Activated CD8-positive, alpha-beta memory T cell treated with anti-CD3 and anti-CD28 coated beads, Interleukin-2, amount 10 ng/mL, durations not matched to agents 7 days and 5 days (primary cell): ENCODE measurements at places on chromosomes 12 and 14. TPM values are rescaled to one million over a fixed set of nuclear protein-coding genes. Genes with fewer than 3 reads are reported as not detected.

The AGAP2 gene
- total RNA-seq: 70.7 TPM

The KLRC4 gene
- 29.2 TPM for total RNA-seq

The CEBPE gene
- not detected for total RNA-seq

The PTPN11 gene
- total RNA-seq: 90.9 TPM

The KRT81 gene
- not detected for total RNA-seq

The RPS6KL1 gene
- 3.6 TPM for total RNA-seq

The B4GALNT1 gene
- total RNA-seq: 8.2 TPM

The TMEM132D gene
- total RNA-seq: not detected

The MYO1H gene
- not detected for total RNA-seq

The STXBP6 gene
- not detected for total RNA-seq

The NDUFA9 gene
- total RNA-seq: 125 TPM

The DPF3 gene
- total RNA-seq: 12.2 TPM

The PRKAB1 gene
- 38.7 TPM for total RNA-seq

The KCNJ8 gene
- not detected for total RNA-seq

The SLC25A21 gene
- total RNA-seq: not detected

The CDK17 gene
- total RNA-seq: 32.7 TPM
